ENCODE measurements at places on chromosomes 16 and 17.

DNA sequence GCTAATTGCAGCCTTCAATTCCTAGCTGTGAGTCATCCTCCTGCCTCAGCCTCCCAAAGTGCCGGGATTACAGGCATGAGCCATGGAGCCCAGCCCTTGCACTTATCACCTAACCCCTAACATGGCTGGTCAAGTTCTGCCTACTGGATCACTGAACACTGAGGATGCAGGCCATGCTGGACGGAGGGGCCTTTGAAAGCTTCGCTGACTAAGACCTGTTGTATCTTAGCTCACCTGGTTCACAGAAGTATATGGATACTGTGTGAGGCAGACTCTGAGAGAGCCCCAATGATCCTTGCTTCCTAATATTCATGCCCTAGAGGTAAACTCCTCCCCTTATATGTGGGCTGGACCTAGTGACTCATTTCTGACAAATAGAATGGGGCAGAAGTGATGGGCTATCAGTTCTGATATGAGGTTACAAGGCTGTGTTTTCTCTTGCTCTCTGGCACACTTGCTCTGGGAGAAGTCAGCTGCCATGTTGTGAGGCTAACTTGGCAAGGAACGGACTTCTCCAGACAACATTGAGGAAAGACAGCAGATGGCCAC lies 11.7 kb upstream of the TMIGD1 start:
- DNase-seq, result peak; percentile 33

DNA sequence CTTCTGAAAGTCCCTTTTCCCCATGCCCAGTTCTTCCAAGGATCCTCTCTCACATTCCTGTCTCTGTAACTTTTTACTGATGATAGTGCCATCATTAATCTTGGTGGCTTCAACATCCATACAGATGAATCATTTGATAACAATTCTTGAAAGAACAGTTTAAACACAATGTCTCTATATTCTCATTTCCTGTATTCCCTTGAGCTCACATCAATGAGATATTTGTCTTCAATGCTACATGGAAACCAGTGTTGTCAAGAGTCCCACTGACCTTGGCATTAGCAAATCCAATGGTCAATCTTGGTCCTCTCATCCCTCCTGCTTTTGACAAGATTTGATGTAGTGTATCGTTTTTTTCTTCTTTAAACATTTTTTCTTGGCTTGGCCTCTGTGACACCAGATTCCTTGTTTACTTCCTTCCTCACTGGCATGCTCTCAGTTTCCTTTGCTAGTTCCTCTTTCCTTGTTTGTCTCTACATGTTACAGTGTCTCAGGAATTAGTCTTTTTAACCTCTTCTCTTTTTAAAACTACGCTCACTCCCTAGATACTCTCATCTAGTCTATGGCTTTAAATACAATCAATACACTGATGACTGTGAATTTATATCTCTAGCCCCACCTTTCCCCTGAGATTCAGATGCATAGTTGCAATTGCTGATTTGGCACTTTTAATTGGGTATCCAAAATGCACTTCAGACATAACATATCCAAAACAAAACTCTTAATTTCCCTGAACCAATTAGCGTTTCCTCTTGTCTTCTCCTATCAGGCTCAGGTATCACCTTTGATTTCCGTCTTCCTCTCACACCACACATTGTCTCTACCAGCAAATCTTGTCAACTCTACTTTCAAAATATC lies 134.0 kb downstream of the MYO1D start:
- DNase-seq, result no peak

DNA sequence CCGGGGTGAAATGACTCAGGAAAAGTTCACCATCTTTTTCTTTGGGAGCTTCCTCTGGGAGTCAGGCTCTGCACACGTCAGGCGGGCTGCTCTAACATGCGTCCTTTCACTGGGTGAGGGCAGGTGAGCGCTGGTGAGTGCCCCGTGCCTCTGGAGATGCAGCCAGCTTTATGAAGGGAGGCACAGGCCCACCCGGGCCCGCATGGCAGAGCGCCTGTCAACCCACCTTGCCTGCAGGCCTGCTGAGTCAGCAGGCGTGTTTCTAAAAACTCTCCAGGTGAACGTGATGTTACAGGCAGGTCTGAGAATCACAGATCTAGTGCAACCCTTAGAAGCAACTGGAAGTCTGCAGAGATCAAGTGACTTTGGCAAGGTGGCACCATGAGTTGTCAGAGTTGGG lies 18.4 kb downstream of the MAP1LC3B start:
- no peak for DNase-seq

DNA sequence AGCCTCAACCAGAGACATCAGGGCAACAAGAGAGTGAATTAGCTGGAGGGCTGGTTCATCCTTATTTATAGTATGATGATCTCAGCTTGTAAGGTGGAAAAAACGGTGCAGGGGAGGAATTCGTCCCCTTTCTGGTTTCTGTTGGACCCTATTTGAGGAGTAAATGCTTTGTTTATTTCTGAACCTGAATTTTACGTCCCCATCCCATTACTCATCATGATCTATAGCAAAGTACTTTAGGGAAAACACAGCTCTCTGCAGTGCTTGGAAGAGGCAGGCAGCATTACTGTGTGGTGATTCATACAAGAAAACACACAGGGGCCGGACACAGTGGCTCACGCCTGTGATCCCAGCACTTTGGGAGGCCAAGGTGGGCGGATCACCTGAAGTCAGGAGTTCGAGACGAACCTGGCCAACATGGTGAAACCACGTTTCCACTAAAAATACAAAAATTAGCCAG lies 8.0 kb upstream of the VAT1L start:
- no peak for DNase-seq

GRCh38 chr17:6559753-6560215 lies 3.4 kb upstream of the PITPNM3 start:
- no peak for DNase-seq

GRCh38 chr16:49498264-49498663 lies 124.7 kb downstream of the C16orf78 start:
- DNase-seq, result no peak

GRCh38 chr17:49881054-49881402 lies 33.2 kb upstream of the TAC4 start:
- DNase-seq, result no peak

GRCh38 chr16:15644267-15644961 lies 1.5 kb upstream of the MARF1 start:
- no peak for DNase-seq

GRCh38 chr16:55500530-55501011 lies 8.3 kb upstream of the LPCAT2 start:
- no peak for DNase-seq

DNA sequence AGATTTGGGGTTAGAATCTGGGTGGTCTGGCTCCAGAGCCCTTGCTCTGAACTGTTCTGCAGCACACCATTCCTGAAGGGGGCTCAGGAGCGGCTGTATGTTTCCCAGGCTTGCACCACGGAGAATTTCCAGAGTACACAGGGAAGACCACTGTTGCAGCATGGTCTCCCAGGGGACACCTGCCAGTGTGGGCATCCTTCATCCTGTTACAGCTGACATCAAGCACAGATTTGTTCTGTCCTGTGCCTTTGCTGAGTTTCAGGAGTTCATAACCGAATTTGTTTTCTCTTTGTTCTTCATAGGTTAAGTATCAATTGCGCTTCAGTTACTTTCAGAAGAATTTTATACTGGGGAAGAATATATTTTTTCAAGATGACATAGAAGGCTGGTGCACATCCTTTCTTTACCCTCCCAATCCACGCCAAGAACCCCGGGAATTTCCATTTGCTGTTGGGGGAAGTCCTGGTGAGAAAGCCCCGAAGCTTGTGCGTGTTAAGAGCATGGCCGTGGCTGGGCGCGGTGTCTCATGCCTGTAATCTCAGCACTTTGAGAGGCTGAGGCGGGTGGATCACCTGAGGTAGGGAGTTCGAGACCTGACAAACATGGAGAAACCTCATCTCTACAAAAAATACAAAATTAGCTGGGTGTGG lies 26.3 kb upstream of the ABCA3 start:
- no peak for DNase-seq

GRCh38 chr17:49952209-49952911 lies 16.6 kb upstream of the DLX4 start:
- peak; percentile 72 for DNase-seq

- no peak for DNase-seq
Measured at GRCh38 chr16:80997139-80997798, 9.4 kb downstream of the CMC2 start.

DNA sequence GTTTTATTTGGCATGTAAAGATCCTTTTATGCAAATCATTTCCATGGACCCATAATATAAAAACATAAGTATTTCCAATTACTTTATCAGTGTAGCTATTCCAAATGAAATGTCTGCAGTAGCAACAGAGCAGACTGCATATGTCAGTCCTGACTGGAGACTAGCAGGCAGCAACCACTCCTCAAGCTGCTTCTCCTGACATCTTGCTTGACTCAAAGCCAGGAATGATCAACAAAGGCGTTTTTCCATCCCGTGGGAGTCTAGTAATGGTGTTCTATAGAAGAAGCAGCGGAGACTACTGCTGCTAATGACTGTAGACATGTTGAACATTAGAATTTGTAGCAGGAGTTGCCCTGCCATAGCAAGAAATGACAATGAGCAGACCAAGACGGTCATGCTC lies 73.2 kb upstream of the AKTIP start:
- DNase-seq, result no peak

- peak; percentile 24 for DNase-seq
Measured at GRCh38 chr16:71426069-71426879, 15.6 kb downstream of the TLE7 start.

- DNase-seq, result no peak
Measured at GRCh38 chr17:40100419-40100668, at the start of gene NR1D1. Gene NR1D1 (minus strand): TSS chr17:40100589. CDS start chr17:40100094, 495 bp downstream.

DNA sequence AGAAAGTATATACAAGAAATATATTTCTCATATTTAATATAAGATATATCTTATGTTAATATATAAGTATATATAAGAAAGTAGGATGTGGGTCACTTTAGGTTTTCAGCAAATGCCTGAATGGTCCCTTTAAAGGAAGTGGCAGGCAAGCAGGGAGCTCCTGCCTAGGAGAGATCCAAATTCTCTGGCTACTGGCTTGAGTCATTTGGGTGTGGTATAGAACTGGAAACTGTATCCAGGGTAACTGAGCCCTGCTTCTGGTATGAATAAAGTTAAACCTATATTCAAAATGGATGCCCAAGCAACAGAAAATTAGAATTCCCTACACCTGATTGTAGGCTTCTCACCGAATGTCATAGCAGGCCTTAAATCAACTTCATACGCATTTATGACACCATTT lies 144.4 kb downstream of the ZNF18 start:
- DNase-seq, result no peak

GRCh38 chr17:63291258-63291657 lies 154.8 kb downstream of the CYB561 start:
- DNase-seq, result no peak

DNA sequence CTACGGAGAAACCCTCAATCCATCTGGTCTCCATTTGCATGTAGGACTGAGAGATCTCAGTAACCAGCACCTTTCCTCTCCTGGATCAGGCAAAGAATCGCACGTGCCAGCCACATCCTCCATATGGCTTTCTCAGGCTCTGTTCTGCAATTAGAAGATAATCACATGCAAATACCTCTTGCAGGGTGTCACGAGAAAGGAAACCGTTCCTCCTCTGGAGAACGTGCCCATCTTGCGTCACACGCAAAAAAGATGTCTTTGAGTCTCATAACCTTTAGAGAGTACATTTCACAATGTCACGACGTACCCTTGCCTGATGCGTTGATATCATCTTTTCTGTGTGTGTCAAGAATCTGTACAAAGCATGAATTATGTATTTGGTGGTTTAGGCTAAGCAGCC lies 36.2 kb upstream of the DNAH17 start:
- DNase-seq, result no peak

DNA sequence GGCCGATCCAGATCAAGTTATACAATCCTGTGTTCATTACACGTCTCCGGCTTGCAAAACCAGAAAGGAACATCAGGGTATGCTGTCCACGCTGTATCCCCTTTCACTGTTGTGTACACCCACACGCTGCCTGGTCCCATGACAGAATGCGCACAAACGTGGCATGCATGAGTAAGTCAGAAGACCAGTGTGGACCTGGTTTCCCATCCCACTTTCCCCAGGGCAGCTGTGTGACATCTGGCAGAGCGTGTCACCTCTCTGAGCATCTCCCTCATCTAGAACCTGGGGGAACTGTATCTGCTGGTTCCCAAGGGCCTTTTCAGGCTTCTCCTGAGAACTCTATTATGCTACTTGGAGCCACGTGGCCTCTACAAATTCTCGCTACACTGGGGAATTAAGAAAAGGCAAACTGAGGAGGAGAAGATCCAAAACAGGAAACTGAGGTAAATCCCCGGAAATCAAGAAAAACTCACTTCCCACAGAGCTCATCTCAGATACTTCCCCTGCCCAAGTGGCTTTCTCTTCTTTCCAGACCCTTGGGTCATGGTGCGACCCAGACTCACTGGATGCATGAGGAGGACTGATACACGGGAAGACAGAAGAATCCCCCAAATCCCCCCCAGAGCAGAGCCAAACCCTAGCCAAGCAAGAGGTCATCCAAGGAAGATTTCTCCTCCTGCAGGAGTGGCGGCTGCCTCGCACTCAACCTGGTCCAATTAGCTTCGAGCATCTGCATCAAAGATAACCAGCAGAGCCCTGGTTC lies 139.3 kb downstream of the GAS7 start:
- no peak for DNase-seq

GRCh38 chr17:47879028-47879585 lies 16.9 kb upstream of the SP2 start:
- no peak for DNase-seq

DNA sequence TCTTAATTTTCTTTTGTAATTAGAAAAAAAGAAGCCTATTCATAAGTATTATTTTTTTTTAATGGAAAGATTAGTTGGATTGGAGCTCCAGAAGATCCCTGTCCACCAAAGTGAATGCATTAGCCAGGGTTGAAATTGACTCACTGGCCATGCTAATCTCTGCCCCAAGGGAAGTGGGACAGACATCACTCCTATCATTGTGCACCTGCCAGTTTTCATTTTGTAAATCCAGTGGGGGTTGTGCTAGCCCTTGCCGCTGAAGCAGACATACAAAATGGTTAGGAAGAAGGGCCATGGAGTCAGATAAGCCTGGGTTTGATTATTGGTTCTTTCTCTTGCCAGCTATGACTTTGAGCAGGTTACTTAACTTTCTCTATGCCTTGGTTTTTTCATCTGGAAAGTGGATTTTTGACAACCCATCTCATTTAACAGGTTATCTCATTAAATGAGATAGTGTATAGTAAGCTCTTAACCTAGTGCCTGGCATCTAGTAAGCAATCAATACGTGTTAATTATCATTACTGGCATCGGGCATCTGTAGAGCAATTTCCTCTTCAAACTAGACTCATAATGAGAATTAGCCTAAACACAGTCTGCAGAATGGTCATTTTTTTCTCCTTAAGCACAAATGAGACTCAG lies 216.9 kb downstream of the IRX3 start:
- no peak for DNase-seq

DNA sequence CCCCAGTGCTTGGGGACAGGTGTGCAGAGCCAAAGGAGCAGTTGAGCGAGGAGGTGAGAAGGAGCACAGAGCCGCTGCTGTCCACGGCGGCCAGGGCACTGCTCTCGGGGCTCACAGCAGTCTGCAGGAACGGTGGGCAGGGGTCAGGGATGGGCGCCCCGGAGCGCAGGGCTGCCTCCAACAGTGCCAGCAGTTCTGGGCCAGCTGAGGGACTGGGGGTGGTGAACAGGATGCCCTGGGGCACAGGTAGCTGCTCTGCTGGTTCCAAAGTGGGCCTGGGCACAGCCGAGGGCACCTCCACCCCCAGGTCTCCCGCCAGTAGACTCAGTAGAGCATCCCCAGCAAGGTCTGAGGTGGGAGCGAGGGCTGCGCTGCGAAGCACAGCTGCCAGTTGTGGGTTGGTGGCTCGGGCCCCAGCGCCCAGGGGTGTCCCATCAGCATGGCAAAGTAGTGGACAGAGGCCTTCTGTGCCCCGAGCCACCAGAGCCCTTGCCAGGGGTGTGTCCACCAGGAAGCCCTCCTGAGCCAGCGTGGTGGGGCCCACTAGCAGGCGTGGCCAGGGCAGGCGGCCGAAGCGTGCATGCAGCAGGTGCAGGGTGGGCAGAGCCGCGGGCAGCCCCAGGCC lies 1.9 kb downstream of the GGT6 start:
- DNase-seq, result no peak
